ENCODE measurements at places on chromosomes 2 and 18.

GRCh38 chr2:1169291-1169949 is 218.8 kb downstream of the SNTG2 start:
- DNase-seq, result no peak

- DNase-seq, result no peak
Observed at GRCh38 chr2:233453916-233454315, 99.6 kb downstream of the DGKD start.

DNA sequence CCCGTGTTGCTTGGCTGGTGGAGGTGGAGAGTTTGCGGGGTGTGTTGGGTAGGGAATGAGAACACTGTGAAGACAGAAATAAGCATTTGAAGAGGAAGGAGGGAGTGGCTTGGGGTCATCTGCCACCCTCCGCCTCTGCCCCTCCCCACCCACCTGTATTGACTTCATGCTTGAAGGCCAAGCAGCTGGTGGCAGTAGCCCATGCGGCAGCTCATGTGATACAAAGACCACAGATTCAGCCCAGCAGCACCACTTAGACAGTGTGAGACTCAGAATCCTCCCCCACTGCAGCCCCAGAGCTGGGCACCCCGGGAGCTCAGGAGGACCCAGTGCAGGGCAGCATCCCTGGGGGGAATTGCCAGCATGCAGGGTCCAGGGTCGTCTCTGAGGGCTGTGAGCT is 15.4 kb downstream of the NPPC start:
- no peak for DNase-seq

GRCh38 chr18:21457179-21457535 is 143.3 kb downstream of the ESCO1 start:
- DNase-seq, result peak; percentile 19

- DNase-seq, result no peak
Observed at GRCh38 chr2:136497709-136498108, 267.6 kb upstream of the THSD7B start.

- no peak for DNase-seq
Observed at GRCh38 chr2:201127152-201127511, 11.2 kb downstream of the CFLAR start.

DNA sequence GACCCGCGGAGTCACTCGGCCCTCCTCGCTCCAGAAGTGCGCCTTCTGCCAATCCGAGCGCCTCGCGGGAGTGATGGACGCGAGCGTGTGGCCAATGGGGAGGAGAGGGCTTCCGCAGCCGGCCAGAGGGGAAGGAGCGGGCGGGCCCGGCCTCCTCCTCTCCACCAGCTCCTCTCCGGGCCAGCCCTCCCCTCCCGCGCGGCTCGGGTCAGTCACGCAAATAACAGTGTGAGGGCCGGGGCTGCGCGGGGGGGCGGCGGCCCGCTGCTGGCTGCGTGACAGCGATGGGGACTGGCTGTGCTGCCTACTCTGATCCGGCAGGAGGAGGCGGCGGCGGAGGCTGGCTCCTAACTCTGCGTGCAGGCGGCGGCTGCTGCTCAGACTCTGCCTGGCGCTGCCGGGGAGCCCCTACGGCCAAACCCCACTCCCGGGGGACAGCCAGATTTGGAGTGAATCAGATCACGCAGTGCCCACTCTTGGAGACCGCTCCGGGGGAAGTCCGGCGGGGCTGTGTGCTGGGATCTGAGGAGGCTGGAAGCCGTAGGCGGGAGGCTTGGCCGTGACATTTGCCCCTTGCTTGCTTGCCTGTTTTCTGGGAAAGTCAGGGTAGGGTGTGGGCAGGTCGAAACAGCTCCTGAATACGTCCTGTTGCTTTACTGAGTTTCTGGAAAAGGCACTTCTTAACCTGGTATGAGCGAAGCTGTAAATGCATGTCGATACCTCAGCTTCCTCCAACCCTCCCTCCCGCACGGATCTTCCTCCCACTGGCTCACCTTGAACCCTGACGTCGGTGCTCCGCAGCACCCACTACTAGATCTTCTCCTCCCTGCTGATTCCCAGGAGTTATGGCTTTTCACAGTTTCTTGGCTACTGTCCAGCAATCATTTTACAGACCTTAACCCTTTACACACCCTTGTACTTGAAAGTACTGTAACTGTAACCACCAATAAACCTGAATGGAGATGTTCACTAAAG is 97.9 kb upstream of the SERTAD2 start:
- peak; percentile 100 for DNase-seq

GRCh38 chr2:30346471-30347169 is 100.4 kb upstream of the LCLAT1 start:
- no peak for DNase-seq

DNA sequence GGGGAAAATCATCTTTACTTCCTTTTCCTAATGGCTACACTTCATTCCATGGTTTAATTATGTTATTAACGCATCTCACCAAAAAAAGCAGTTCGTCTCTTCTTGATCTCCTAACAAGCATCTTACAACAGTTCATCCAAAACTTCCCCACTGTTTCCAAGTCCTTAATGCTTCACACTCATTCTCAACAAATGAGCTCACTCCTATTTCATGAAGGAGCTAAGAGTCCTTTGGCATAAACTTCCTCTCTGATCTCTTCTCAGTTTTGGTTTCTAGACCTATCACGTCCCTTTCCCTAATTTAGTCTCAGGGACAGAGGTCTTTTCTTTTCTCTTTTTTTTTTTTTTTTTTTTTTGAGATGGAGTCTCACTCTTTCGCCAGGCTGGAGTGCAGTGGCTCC is 205.9 kb upstream of the SLC39A10 start:
- peak; percentile 3 for DNase-seq

DNA sequence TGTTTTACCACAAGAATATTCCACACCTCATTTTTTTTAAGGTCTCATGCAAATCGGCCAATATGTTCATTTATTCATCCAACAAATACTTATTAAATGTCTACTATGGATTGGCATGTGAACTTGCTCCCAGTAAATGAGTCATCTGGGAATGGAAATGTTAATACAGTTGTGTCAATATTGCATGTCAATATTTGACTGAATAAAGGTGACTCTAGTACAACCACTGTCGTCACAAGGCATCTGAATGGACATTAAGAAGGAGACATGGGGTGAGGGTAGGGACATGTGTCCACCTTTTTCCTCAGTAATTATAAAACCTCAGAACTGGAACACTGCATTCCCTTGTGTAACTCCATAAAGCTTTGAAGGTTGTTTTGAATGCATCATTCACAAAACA is 365.4 kb downstream of the ADCYAP1 start:
- DNase-seq, result no peak

DNA sequence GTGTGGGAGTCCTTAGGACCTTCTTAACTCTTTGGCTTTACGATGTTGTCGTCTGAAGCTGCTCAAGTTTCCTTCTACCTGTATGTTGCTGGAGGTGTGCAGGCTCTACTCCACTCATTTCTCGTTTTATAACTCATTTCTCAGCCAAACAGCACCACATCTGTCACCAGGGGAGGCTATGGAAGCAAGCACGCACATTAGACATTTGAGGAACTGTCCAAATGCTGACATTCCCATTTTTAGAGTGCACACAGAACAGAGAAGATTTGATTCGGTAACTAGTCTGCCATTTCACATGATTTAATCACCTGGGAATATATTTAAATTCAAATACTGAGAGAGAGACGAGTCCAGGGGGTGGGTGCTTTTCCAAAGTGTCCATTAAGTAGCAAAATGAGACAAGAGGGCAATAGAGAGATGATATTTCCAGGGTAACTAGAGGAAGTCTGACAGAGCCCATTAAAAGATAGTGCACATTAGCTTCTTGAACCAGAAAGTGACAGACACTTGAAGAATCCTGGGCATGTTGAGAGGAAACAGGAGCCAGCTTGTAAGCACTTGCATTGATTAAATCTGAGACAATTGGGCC is 793.3 kb downstream of the TDRD15 start:
- DNase-seq, result no peak

- no peak for DNase-seq
Observed at GRCh38 chr2:160299540-160299939, 99.5 kb upstream of the ITGB6 start.

DNA sequence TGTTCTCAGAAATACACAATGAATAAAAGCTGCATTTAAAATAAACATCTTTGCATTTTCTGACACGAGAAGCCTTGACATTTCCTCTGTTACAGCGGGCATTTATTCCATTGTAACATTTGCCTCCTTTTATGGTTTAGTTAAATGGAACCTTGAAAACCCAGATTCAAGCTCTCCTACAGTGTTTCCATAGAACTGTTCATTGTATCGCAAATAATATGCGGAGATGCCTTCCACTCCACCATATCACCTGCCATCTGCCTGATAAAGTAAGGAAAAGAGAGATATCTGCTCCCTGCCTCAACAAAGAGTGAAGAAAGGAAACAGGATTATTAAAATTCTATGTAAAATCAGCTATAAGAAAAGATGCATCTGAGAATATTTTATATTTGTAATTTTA is 69.8 kb downstream of the CDH19 start:
- no peak for DNase-seq

DNA sequence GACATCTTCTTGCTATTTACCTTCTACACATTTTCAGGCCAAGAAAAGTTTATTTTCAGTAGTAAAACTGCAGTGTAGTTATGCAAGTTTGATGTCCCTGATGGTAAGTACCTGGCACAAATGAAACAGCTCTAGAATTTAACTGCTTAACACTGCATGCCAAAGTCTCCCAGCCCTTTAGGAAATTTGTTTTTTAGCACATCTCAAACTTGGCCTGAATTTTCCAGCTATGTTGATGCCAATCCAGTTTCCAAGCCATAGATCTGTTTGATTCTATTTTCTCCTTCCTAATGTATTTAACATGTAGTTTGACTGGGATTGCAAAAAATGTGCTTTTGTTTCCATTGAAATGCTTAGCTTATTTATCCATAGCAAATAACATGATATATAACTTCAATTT is 29.3 kb upstream of the ZNF385B start:
- no peak for DNase-seq

DNA sequence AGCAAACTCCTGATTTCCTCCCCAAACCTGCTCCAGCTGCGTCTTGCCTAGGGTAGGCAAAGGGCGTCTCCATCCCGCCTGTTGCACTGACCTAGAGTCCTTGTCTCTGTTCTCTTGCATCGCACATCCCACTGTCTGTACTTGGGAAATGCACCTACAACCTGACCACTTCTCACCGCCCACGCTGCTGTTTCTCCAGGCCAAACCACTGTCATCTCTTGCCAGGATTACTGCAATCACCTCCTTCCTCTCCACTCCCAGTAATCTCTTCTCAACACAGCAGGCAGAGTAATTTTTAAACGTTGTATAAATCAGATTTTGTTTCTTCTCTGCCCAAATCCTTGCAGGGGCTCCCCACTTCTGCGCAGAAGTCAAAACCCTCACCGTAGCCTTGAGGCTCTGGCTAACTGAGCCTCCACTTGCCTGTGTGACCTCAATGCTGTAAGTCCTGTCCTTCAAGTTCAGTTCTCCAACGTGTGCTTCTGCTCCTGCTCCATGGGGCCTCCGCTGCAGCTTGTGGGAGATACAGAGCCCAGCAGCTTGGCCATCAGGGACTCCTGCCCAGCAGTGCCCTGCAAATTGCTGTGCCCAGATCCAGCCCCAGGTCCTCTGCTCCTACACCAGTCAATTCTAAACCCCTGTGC is 27.7 kb upstream of the SEMA4C start:
- DNase-seq, result peak; percentile 54

GRCh38 chr2:216034065-216034464 is 20.7 kb upstream of the MREG start:
- DNase-seq, result peak; percentile 76

GRCh38 chr2:101956465-101957438 is 35.0 kb upstream of the IL1R2 start:
- no peak for DNase-seq

- DNase-seq, result no peak
Observed at GRCh38 chr18:44096016-44096415, 584.7 kb upstream of the SETBP1 start.

DNA sequence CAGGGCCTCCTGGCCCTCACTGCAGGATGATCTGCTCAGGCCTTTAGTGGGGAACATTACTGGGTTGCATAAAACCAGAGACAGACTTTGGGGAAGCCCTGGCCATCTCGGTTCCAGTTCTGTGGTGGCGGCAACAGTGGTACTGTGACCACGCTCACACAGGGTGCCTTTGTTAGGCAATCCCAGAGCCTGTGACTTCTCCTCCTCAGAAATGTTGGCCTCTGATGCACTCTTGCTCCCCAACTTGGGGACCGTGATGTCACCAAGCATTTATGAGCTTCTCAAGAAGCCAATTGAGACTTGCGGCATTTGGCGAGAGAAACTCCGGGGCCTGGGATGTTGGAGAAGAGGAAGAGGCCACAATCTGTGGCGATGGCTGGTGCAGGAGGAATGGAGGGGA is 80.9 kb upstream of the PKDCC start:
- DNase-seq, result no peak

DNA sequence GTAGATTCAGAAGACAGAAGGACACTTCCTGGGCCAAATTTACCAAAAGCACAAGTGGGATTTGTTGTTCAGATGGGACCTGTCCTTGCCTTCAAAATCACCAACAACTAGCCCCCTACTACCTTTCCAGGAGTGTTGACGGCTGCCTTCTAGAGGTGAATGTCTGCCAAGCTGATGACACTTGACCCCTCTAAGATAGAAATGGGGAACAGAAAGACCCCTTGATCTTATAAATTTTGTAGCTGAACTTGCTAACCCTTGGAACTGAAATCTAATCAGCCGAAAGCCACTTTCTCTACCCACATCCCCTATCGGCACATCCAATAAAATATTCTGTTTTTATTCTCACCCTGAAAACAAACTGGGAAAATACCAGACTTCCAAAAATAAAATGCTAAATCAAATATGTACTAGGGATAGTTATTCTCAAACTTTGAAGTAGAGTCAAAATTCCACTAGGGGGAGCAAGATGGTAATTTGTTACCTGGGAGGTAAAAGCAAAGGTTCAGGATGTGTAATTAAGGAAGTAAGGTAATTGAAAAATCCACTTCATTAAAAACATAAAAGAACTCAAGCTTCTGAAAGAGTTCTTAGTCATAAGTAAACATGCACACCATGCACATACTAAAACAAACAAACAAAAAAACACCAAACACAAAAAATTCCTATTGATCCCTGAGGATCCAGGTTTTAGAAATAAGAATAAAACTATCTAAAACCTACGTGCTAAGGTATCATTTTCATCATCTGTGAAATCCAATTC is 119.2 kb downstream of the ANKRD44 start:
- DNase-seq, result peak; percentile 60

DNA sequence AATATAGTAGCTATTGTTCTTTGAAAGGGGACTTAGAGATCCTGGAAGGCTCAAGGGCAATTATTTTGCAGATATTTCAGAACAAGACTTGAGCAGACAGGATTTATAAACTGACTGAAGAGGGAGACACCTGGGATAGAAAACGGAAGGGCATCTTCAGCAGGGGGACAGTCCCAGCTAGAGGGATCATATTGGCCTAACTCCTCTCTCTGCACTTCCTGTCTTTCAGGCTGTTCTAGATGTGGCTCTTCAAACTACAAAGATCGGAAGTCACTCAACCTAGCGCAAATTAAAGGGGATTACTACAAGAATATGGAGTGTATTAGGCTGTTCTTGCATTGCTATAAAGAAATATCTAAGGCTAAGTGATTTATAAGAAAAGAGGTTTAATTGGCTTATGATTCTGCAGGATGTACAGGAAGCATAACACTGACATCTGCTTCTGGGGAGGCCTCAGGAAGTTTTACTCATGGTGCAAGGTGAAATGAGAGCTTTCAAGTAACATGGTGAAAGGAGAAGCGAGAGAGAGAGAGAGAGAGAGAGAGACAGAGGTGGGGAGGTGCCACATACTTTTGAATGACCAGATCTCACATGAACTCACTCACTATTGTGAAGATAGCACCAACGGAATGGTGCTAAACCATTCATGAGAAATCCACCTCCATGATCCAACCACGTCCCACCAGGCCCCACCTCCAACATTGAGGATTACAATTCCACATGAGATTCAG is 5.3 kb upstream of the CTIF start:
- DNase-seq, result no peak

Data from fibroblast of lung (primary cell).